ENCODE measurements at places on chromosomes 3 and 15.

- DNase-seq, result peak; percentile 38
These were observed 148.4 kb upstream of the TLE3 start for GRCh38 chr15:70245932-70246622.

DNA sequence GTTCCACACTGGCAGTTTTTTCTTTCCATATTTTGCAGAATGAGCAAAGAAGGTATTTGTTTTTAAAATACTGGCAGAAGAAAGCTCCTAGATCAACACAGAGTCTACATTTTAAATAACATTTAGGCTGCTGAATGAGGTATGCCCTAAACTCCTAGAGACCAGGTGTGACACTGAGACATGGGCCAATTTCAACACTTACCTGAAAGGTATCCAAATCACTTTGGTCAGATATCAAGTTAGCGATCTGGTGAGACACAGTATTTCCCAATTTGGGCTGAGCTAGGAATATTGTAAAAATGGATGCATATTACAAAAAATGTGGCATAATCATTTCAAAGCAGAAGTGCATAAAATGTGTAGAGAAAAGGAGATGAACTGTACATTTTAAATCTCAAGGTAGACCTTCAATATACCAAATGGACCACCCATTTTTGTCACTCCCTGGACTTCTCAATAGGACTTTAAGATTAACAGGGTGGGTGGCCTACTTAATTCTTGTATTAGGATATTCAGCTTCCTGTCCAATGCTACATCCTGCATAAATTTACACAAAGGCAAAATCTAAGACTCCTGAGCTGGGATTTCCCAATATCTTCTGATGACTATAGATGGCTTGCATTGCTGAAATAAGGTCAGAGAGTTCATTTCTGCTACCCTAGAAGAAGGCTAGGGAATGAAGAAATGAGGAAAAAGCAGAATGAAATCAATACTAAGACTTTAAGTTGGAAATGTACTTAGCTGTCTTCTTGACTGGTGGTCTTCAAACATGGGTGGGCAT is 487.8 kb downstream of the FOXP1 start:
- no peak for DNase-seq

GRCh38 chr3:65762235-65762580 is 276.5 kb downstream of the MAGI1 start:
- no peak for DNase-seq

DNA sequence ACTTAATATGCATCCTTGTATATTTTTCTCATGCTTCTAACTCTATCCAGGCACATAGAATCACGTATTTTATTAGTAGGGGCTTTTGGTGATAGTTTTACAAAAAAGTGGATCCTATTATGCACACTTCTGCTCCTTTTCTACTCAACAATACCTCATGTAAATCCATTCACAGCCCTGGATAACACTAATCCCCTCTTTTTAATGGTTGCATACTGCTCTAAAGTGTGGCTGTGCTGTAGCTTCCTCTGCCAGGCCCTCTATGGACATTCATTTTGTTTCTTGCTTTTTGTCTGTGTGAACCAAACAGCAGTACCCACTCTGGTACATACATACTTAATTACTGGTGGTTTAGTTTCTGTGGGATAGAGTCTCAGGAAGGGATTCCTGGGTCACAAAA is 51.3 kb upstream of the SCAANT1 start:
- no peak for DNase-seq

- DNase-seq, result no peak
These were observed 582.2 kb downstream of the FOXP1 start for GRCh38 chr3:71001303-71001830.

DNA sequence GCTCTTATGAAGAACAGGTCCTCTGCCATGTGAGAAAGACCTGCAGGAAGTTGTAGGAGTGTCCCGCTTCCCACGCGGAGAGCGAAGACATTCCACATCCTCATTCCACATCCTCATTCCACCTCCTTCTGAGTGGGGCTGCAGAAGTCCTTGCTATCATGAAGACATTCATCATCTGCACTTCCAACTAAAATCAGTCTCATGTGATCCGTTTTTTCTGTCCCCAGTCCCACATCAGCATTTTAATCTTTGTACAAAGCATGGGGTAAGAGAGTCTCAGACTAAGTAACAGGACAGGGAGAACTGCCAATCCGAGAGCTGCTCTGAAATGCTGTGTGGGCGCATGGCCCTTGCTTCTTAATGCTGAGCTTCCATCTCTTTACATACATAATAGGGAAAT is 227.2 kb downstream of the RSRC1 start:
- no peak for DNase-seq

DNA sequence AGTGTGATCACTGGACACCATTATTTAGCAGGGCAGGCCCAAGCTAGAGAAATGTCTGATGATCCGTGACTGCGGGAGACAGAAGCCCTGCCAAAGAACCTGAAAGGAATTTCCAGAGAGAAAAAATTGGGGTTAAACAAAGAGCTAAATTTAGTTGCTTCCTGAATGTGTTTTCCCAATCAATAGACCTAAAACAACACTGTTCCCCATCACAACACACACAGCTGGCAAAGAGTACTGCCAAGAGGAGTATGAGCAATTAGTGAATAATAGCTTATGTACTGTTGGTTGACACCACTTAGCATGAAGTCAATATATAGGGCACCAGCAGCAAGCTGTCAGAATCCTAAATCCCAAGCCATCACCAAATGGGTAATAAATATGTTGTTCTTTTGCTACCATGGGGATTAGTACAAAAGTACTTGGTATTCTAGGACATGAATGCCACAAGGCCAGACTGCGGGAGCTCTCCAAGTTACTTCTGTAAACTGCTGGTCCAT is 35.7 kb downstream of the CLK3 start:
- peak; percentile 34 for DNase-seq

DNA sequence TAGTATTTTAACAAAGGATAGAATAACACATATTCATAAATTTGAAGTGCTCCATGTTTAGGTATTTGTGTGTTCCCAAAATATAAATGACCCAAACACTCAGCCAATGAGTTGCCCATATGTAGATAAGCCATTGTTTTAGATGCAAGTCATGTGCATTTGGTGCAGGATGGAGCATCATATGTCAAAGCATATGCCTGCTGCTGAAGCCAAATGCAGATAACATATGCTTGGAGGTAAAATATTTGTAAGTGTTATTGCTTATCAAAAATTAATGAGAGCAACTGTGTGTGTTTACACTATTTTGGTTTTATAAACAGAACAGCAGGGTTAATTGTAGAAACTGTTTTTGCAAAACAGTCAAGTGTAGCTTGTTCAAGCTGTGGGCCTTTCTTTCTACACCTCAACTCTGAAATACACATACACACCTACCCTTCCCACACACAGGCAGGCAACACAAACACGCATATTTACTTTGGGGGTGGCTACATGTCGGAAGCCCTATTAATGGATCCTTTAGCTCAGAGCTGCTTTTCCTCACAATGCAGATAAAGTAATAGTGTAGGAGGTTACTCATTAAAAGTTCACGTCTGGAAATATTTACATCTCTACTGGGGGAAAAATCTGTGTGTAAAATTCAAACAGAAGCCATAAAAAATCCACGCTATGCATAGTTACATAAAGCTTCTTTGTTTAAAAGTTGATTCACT is 521.4 kb downstream of the ZNF385D start:
- DNase-seq, result no peak

DNA sequence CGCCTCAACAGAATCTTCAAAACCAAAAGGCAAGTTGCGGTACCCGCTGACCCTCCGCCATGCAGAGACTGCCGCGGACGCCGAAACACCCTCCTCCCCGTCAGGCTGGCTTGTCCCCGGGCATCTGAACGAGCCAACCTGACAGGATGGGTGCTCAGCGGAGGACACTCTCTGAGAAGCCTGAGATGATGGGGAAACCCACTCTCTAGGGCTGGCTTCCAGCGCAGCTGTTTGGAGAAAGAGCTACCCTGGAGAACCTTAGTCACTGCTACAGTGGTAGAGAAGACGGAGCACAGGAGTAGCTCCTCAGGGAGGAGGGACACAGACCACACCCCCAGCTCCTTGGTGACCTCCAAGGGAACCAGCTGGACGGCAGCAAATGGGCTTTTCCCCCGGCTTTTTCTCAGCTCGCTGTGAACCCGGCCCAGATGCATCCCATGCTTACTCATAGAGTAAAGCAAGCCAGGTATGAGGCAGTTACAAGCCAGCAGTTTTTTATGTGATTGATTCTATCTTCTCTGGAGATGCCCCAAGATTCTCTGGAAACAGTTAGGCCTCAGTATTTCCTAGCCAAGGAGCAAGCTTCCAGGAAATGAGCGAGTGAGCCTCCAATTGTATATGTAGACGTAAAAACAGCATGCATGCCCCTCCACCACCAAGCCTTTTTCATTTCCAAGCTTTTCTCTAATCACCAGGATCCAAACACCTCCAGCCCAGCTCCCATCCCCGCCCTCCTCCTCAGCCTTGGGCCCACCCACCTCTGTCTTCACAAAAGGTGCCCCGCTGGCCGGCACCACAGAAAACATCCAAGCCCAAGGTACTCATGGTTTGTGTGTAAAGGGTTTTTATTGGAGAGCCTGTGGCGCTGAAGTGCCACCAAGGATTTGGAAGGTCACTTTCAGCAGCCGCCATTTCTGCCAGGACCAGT is 38.7 kb downstream of the FAM174B start:
- peak; percentile 19 for DNase-seq

- DNase-seq, result no peak
These were observed 62.8 kb upstream of the CSPG4 start for GRCh38 chr15:75775296-75776064.

- peak; percentile 54 for DNase-seq
These were observed 78.3 kb downstream of the LRRK1 start for GRCh38 chr15:100997442-100997841.

- DNase-seq, result no peak
These were observed 30.8 kb downstream of the P2RY1 start for GRCh38 chr3:152865668-152866245.

DNA sequence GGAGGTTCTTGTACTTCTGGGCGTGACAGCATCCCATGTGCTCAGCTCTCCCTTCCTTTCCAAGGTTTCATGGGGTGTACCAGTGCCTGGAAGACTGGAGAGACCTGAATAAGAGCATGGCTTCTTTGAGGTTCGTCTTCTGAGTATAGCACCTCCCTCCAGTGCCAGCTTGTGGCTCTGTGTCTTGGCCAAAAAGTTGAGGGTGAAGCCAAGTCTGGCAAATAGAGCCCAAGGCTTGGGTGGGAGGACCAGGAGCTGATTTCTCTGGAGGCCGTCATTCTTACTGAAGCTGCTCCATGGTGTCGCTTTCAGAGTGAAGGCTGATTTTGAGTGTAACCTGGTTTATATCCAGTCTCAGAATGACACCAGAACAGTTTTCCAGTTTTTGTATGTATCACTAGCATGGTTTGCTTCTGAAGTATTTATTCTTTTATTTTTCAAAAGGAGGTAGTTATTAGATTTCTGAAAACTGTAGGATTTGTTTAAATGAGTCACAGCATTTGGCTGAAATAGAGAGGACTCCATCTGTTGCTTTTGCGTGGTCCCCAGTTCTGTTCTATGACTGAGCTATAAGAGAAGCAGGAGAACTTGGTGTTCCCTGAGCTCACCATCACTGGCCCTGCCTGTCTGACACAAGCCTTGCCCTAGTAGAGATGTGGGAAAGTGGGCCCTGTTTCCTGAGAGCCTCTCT is 47.2 kb downstream of the BSN start:
- no peak for DNase-seq

DNA sequence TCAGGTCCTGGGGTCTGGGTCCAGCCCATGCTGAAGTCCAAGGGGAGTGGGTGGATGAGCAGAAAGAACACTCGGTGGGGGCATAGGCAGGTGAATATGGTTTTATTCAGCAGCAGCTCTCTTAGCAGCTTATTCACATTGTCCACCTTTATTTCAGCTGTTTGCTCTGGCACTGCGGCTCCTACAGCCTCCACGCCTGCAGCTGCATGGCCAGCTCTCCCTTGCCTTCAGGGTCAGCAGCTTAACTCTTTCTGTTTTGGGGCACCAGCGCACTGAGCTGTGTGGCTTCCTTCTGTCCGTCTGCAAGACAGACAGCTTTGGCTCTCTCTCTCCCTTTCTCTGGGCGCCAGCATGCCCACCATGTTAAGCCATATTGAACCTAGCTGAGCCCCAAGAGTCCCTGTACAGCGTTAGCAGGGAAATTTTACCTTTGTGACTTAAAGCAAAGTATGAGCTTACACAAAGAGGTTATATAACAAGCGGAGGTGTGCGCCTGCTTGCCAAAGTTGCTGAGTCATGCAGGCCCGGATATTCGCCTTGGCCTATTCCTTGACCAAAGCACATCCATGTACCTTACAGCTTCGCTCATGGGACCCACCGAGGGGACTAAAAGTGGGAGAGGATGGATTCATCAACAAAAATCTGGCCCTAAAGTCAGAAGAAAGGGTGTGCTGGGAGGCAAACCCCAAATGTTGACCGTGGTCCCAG is 170.1 kb upstream of the PFN2 start:
- DNase-seq, result no peak

DNA sequence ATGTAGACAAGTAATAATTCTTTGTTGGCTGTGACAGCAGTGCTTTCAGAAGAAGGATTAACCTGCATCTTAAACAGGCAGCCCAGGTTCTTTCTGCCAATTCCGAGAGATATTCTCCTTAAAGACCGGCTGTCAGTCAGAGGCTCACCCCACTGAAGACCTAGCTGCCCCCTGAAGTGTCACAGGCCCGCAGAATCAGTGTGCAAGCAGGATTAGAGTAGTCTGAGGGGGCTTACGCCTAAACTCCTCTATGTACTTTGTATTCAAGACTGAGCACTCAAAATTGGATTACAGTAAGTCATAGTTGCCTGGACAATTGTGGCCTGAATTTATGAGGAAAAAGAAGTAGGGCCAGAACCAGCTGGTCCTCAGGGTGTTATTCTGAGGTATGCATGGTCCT is 342.9 kb downstream of the CLSTN2 start:
- no peak for DNase-seq

DNA sequence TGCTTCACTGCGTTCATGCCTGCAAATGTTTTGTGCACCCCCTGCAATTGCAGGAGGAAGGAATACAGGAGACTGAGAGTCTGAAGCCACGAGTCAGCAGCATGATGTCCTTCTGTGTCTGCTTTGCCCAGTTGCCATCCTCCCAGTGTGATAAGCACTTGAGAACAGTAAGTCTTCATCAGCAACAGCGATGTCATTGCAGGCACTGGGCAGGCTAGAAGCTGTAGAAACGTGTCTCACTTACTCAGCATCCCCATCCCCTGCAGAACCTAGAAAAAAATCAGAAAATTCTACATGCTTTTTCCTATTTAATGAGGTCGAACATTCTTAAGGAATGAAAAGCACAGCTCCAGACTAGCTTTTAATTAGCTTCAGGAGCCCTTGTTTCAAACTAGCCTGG is 156.5 kb upstream of the LPP start:
- no peak for DNase-seq

- peak; percentile 28 for DNase-seq
These were observed 149.9 kb downstream of the LRRK1 start for GRCh38 chr15:101068961-101069653.

DNA sequence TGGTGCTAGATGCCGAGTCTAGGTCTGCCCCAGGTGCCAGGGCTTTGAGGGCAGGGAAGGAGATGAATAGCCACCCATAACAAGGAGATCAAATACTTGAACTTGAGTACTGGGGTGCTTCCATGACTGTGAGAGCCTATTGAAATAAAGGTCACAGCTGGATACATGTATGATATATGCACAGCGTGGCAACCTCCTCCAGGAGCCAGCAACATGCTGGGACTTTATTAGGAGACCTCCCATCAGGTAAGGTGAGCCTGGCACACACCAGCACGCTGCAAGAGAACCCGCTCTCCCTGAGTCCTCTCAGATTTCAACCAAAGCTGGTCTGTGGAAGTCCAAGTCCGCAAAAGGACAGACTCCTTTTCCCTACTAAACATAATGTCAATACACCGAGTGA is 10.5 kb upstream of the HES1 start:
- DNase-seq, result no peak
